RCC 7860 (cell line): ENCODE measurements at places on chromosomes 6 and 20.

DNA sequence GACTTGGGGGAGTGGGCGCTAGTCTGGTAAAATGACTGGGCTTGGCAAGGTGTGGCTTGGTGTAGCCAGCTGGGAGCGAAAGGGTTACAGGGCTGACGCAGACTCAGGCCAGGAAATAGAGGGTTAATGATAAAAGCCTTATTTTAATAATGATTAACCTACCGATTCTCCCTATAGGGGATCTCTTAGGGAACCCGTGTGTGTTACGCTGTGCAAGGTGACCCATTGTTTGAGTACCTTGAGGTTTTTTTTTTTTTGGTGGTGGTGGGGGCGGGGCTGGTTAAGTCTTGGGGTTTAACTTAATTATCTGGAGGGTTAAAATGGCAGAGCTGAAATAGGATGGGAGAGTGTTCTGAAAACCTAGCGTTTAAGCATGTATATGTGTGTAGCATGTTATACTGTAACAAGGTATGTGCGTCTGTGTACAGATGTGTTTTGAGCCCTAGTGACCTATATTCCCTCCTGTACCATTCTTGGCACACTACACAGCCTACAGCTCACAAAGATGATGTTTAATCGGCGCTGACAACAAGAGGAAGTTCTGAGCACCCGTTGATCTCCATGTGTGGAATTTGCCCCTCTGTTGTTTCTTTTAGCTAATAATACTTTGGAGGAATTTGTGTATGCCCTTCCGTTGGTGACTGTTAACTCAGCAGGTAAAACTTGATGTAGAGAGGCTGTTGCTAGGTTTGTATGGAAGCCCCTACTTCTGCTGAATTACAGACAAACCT is 1.3 kb downstream of the CARMIL1 start:
- peak; percentile 57 for DNase-seq

DNA sequence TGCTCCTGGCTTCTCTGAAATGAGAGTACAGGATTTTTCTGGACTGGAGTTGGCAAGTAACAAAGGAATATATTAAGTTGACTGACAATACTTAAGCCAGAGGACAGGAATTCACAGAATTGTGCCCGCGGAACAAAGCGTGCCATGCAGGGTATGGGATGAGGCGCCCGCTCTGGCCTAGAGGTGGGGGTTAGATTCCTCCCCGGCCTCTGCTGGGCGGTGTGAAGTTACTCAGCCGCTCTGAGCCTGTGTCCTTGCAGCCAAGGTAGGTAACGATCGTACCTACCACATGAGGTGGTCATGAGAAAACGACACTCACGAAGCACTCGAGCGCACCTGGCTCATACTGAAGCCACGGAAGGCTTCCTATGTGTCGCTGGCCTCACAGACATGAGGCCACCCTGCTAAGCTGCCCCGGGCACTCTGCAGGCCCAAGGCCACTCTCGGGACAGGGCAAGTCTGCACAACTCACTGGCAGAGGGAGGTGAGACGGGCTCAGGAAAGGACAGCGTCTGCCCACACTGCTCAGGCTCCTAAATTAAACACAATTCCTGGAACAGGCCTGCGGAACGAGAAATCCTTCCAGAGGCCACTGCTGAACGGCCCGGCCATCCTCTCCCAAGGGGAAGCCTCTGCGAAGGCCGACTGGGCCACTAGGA is 70.8 kb downstream of the PSMG4 start:
- no peak for DNase-seq

DNA sequence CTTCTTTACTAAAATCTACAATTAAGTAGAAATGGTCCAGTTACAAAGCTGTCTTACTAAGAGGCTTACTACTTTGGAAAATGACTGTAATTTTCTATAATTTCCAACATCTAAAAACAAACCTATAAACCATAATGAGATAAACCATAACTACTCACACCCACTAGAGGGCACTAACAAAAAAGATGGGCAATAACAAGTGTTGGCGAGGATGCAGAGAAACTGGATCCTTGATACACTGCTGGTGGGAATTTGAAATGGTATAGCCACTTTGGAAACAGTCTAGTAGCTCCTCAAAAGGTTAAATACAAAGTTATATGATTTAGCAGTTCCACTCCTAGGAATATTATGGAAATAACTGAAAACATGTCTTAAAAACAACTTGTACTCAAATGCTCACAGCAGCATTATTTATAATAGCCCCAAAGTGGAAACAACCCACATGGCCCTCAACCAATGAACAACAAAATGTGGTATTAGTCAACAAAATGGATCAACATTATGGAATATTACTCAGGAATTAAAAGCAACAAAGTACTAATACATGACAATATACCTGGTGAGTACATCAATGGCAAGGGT is 50.6 kb downstream of the GJA10 start:
- no peak for DNase-seq

DNA sequence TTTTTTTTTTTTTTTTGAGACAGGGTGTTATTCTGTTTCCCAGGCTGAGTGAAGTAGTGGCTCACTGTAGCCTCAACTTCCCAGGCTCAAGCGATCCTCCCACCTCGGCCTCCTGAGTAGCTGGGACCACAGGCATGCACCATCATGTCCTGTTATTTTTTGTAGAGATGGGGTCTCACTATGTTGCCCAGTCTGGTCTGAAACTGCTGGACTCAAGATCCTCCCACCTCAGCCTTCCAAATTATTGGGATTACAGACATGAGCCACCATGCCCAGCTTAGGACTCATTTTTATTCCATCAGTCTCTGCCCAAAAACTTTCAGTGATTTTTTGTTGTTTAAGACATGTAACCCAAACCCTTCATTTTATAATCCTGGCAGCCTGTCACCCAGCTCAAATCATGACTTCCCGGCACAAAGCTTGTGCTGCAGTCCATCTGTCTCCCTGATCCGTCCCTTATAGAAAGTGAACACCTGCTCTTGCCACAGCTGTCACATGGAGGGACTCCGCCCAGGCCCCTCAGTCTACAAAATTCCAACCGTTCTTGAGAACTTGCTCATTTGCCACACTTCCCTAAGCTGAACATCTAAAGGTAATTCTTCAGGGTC is 183.9 kb upstream of the JARID2 start:
- no peak for DNase-seq

DNA sequence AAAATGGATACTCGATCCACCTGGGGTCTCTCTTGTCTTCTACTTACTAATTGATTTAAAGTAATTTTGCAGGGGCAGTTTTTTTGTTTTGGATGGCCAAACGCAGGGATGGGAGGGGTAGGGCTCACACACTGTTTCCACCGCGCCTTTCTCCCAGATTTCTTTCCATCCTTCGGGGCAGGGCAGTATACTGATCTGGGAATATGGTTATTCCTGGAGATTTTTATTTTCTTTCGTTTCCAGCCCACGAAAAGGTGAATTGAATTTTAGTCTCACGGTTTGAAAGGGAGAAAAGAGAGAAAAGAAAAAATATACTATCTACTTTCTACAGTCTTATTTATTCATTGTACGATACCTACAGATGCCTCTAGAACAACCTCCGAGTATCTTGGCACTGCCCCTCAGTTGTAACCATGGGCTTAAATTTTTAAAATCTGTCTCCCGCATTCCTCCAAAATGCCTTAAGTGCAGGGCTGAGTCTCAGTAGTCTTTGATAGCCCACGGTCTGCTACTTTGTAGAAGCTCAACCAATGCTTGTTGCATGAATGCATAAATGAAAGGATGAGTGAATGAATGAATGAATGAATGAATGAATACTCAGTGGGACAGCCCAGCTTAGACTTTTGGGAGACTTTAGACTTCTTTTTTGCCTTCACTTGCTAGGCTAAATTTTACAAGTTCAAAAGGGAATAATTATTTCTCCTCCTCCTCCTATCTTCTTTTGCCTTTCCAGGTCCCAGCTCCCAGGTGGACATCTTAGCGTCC is 18.1 kb upstream of the TRIM27 start:
- no peak for DNase-seq

DNA sequence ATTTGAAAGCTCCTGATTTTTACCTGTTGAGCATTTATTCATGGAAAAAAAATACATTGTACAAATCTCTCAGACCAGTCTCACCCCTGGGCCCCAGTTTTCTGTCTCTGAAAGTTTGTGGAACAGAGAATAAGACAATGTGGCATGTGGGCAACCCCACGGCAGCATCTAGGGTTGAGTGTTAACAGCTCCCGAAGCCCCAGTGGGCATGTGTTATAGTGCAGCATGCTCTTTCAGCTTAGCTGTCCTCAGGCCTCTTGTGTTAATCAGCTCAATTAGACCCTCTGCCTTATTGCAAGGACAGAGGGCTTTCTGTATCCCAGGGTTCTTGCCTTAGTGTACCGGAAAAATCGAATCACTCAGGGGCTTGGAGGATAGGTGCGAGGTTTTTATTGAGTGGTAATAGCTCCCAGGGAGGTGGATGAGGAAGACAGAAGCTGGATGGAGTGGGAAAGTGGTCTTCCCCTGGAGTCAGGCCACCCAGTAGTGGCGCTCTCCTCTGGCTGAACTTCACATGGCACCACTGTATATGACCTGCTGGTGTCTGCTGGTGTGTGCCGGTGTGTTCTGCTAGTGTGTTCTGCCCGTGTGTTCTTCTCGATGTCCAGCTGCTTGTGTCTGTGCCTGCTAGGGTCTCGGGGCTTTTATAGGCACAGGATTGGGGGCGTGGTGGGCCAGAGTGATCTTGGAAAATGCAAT is 382.8 kb downstream of the EPM2A start:
- DNase-seq: no peak

GRCh38 chr6:28802417-28803336 is 121.1 kb downstream of the TRIM27 start:
- DNase-seq: peak; percentile 75

DNA sequence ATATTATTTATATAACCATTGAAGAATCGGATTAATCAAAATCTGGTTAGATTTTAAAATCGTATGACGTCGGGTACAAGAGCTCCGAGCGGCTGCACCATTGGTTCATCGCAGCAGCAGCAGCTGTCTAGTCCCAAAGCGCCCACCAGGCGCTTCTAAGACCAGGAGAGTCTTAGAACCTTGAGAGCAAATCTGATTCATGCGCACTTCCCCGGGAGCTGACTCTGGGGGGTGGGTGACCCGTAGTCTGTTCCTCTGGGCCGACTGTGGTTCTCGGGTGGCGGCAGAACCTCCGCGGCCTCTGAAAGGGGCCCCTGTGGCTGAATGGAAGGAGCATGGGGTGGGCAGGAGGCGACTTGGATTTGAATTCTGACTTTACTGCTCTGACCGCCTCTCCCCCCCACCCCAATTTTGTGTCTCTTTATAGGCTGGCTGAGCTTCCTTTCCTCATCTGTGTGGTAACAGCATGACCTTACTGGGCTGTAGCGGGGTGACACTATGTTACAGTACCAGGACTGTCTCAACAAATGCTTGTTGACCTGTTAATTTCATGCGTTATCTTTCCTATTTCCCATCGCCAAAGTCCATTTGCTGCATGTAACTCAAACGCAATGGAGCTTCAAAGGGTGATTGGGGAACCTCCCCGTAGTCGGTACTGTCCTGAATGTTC is 119.7 kb downstream of the RTN4IP1 start:
- DNase-seq: no peak

DNA sequence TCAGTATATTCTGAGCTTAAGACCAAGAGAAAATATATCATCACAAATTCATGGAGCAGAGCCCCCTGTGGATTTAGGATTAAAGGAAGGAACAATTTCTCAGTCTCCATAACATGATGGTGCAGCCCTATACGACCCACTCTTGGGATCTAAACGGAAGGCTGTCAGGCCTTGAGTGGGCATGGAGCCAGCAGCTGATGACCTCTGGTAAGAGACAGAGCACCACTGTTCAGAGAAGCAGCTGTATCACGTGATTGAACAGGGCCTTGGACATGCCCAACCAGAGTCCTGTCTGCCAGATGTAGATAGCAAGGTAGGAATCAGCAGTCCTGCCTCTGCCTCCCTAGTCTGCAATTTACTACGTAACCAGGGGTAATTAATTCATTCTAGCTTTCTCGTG is 259.4 kb upstream of the POU3F2 start:
- DNase-seq: no peak

- DNase-seq: no peak
These were observed 28.4 kb upstream of the MAFB start for GRCh38 chr20:40717343-40717865.

DNA sequence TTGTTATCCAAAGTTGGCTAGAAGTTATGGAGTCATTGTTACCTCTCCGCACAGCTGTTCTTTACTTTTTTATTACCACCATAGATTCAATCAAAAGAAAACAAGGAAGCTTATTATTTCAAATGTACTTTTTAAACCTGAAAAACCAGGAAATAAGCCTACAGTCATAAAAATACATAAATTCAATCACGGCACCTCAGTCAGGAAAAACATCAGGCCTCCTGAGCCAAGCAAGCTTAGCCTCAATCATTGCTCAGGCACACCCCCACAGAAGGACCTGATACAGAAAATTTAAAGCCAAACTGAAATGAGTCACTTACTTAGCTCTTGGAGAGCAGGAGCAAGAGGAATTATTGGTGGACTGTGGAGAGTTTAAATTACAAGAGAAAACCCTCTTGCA is 44.3 kb downstream of the MARCKS start:
- no peak for DNase-seq
